ENCODE measurements at places on chromosomes 6 and 20.

GRCh38 chr6:137171824-137172733 is 1.4 kb downstream of the IL22RA2 start:
- no peak for DNase-seq

GRCh38 chr6:138535728-138536455 is 36.6 kb upstream of the NHSL1 start:
- no peak for DNase-seq

GRCh38 chr6:34338377-34338776 is 54.1 kb downstream of the NUDT3 start:
- DNase-seq = no peak

- DNase-seq = no peak
These were observed 120.5 kb downstream of the SOD2 start for GRCh38 chr6:159572439-159573110.

DNA sequence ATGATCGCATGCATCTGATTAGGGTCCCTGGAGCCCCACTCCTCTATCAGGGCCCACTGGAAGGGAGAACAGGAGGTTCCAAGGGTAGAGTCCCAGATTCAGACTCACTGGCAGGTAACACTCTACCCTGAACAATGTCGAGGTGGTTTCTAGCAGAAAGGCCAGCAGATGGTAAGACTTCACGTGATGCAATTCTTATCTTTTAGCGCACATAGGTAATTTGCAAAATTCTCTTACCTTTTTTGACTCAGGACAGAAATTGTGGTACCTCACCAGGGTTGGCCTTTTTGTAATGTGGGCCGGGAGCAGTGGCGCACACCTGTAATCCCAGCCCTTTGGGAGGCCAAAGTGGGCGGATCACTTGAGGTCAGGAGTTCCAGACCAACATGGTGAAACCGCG is 228.1 kb upstream of the JARID2 start:
- no peak for DNase-seq

Data from endodermal cell (in vitro differentiated cells).